Calu3 (cell line): ENCODE measurements at places on chromosomes 3 and 15. TPM values are rescaled to one million over a fixed set of nuclear protein-coding genes. Genes with fewer than 3 reads are reported as not detected.

The TMED3 gene
- 127 and 139 TPM in 2 replicates for total RNA-seq

The PLA2G4D gene
- not detected in 2 replicates for total RNA-seq

The SCAANT1 gene
- not detected in 2 replicates for total RNA-seq

The HIGD2B gene
- 0.34 TPM in 1 of 2 replicates, not detected in the other for total RNA-seq

The CPLX3 gene
- 0.21 and 0.29 TPM in 2 replicates for total RNA-seq

The TEX55 gene
- not detected in 2 replicates for total RNA-seq

The TNNC1 gene
- 25.5 and 26.5 TPM in 2 replicates for total RNA-seq

The KLHL40 gene
- total RNA-seq: not detected in 2 replicates

The MME gene
- 12.8 and 14.4 TPM in 2 replicates for total RNA-seq

The MNS1 gene
- 25.5 and 37.7 TPM in 2 replicates for total RNA-seq

The ARL14 gene
- total RNA-seq: 104 and 197 TPM in 2 replicates

The SERINC4 gene
- total RNA-seq: 0.33 TPM in 1 of 2 replicates, not detected in the other

The ATP10A gene
- total RNA-seq: 2.6 and 3.0 TPM in 2 replicates

The DUOX2 gene
- total RNA-seq: 0.21 and 1.2 TPM in 2 replicates

The RHCG gene
- 0.59 and 1.1 TPM in 2 replicates for total RNA-seq

- no peak for DNase-seq
Observed at GRCh38 chr15:66131200-66131599, 122.3 kb downstream of the MEGF11 start.

DNA sequence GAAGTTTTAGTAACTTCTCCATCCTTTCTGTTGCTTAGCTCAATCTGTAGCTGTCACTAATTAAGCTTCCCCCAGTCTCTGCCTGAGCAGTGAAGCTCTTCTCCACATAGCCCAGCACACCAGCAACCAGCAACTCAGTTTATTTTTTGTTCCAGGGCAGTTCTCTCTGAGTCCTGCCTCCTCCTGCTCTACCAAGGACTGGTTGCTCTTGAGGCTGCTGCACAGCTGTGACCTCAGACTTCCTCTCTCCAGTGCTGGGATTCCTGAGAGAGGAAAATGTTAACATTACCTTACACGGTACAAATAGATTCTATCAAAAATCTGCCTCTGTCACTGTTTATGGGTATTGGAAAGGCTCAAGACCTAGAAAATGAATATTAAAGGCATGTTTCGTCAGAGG lies 294.7 kb downstream of the OXSM start:
- no peak for DNase-seq

DNA sequence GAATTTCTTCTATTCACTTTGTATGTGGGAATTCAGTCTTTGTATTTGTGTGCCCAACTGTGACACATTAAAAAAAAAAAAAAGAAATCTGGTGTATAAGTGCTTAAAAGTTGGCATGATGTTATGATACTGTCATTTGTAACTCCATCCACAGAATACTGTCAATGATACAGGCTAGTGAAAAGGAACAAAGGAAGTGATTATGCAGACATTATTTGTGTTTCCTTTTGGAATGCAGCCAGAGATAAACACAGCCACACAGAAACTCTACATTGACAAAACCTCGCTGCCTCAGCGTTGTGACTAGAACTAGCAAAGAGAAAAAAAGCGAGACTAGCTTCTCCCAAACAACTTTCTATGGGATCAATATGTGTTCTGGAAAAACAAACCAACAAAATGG lies 519.2 kb upstream of the AGTR1 start:
- peak; percentile 45 for DNase-seq

GRCh38 chr3:51434746-51435327 lies 43.8 kb downstream of the RBM15B start:
- DNase-seq: peak; percentile 30

DNA sequence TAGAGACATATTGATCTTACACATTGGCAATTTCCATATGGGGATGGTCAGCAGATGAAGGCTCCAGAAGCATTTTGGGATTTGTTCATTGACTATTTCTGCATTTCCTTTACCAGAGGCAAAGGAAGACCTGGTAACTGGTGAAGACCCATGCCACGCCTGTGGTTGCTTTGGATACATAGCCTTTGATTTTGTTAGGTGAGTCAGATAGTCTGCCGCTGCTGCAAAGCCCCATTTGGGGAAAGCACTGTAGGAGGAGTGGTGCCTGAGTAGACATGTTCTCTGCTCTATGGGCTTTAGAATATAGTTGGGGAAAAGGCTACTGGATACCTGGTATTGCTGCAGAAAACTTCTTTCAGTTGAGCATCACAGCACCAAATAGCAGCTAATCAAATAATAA lies 56.8 kb downstream of the TFG start:
- DNase-seq: no peak

DNA sequence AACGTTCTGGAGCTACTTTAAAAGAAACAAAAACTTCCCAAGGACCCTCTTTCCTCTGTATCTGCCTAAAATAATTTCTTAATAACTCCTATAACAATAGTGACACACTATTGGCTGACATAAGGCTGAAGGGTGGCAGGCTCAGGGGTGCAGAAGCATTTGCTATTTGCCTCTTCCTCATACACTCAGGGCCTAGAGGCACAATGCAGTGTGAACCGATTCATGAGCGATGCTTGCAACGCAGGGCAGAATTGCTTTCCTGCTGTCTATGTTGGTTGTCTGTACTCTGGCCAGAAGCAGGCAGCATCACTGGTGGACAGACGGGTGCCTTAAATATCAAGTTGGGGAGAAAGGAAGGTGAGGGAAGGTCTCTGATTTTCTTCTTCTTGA lies 157.4 kb downstream of the AGBL1 start:
- no peak for DNase-seq

- no peak for DNase-seq
Observed at GRCh38 chr15:31457631-31458526, 131.2 kb downstream of the KLF13 start.

GRCh38 chr3:136899622-136900158 lies 37.7 kb downstream of the NCK1 start:
- no peak for DNase-seq

GRCh38 chr3:55942868-55943267 lies 455.8 kb upstream of the WNT5A start:
- DNase-seq: no peak

GRCh38 chr15:88225461-88225860 lies 31.1 kb downstream of the NTRK3 start:
- DNase-seq: no peak

GRCh38 chr3:165128544-165128943 lies 50.2 kb upstream of the SI start:
- DNase-seq: no peak

DNA sequence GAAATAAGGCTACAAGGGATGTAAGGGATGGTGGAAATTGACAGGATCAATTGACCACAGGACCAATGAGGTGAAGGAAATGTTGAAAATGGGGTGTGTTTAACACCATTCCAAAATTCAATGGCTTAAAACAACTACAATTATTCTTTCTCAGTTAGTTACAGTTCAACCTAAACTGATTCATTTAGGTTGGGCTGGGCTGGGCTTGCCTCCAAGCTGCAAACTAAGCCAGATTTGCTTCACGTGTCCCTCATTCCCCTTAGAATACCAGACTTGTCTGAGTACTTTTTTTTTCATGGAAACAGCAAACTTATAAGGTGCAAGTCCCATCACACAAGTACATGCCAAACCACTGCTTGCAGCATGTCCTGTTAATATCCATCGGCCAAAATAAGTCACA lies 280.1 kb downstream of the NEK10 start:
- DNase-seq: no peak

DNA sequence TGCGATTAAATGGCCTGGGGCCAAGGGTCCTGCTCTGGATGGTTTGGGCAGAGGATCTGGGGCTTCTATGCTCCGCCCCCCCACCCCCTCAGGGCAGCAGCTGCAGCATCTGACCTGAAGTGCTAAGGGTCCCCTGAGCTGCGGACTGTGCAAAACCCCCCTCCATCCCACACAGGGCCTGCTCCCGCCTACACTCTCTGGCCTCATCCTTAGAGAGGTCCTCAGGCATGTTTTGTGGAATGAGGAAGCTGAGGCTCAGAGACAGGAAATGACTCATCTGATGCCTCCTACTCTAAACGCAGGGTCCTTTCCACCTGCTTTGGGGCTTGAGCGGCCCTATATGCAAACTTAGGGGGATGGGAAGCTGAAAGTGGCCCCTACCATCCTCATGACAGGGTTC lies 59.5 kb upstream of the CTSH start:
- DNase-seq: peak; percentile 63

DNA sequence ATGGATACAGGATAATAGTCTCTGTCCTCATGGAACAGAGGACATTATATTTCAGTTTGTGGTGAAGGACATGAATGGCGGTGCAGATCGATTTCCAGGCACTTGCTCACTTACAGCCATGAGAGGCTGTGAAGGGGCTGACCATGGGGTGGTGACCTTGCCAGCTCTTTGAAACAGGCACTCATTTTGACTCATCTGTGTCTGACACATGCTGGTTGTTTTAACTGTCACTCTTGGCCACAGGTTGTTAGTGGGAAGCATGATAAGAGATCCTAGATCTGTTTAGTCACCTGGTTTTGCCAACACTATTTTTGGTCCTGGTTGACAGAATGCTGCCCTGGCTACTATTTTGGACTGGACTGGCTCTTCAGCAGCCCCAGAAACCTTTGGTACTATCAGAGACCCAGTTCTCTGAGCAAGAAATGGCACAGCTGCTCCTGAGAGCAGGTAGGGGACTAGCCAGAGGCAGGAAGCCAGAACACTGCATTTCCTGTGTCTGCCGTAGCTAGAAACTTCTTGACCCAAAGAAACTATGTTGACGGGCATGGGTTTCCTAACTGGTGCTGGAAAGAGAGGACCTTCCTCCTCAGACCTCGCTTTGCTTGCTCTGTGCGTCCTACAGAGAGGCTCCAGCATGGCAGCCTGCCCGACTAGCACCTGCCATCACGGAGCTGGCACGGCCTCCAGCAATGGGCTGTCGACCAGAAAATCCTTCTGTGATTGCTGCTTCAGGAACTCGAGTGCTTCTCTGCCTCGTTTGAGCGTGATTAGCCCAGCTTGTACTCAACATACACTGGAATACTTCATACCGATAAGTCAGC lies 6.3 kb downstream of the PXYLP1 start:
- DNase-seq: no peak

GRCh38 chr3:102374863-102375634 lies 59.8 kb upstream of the ZPLD1 start:
- DNase-seq: no peak

- peak; percentile 82 for DNase-seq
Observed at GRCh38 chr3:31704591-31705179, 172.0 kb downstream of the STT3B start.

DNA sequence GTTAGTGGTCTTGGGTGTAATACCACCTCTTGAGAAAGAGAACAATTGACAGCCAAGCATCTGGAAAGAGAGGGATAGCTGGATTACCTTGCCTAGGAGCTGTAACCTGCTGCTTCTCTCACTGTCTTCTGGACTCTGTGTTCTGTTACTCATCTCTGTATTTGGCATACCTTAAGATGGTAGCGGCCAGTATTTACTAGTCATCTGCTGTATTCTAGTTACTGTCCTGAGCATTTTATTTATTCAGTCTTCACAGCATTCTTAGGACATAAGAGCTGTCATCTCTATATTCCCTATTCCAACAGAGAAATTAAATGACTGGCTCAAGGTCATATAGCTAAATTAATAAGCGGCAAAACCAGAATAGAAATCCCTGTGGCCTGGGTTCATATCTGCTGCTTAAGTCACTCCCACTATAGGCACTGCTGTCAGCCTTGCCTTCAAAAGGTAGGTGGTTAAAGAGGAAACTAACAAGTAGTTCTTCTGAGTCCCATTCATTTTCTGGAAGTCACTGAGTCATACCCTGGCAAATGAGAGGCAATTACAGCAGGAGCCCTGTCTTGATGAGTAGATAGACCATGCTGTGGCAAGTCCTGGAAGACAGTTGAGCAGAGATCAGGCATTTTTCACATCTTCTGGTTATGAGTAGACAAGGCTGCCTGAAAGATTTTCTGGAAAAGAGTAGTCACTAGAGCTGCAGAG lies 68.2 kb downstream of the RAB7A start:
- no peak for DNase-seq

- DNase-seq: no peak
Observed at GRCh38 chr15:100772478-100772877, 107.2 kb upstream of the ALDH1A3 start.

GRCh38 chr3:128863560-128863959 lies 15.9 kb upstream of the ACAD9 start:
- DNase-seq: no peak

- peak; percentile 1 for DNase-seq
Observed at GRCh38 chr3:62318365-62318751, 55.0 kb downstream of the FEZF2 start.

DNA sequence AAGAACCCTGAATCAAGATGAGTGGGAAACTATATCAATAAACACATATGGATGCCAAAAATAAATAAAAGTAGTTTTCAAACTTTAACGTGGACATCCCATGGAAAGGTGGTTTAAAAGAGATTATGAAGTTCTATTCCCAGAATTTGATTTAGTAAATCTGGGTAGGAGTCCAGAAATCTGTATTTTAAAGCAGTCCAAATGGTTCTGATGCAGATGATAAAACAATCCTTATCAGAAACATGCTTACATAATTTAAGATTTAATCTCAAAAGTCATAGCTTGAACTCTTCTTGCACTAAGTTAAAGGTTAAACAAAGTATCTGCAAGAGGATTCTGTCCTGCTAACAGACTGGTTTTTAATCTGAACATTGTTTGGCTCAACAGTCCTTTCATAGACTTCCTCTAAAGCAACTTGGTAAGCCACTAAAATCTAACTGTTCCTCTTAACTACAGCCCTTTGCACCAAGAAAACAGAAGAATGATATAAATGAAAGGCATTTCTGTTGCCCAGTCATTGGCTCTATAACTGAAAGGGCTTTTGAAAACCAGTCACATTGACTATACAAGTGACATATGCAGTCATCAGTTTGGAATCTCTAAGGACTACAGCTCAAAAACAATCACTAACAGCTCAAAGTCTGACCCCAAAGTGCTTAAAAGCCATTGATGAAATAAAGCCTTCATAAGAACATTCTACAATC lies 23.4 kb upstream of the MAP4 start:
- no peak for DNase-seq

DNA sequence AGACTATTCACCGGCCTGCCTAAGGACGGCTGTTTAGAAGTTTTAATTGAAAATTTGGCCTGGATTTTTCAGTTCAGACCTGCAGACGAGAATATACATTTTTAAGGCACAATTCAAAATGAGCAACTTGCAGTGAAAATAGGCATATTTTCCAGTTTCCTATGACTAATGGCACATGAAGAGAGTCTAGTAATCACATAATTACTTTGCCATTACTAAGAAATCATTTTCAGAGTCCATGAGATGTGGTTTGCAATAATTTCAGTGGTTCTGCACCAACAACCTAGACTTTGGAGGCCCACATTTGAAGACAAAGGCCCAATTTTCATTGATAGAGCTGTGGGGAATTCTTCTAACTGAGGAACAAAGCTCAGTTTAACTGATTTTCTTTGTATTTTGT lies 205.3 kb downstream of the SOX2 start:
- no peak for DNase-seq

DNA sequence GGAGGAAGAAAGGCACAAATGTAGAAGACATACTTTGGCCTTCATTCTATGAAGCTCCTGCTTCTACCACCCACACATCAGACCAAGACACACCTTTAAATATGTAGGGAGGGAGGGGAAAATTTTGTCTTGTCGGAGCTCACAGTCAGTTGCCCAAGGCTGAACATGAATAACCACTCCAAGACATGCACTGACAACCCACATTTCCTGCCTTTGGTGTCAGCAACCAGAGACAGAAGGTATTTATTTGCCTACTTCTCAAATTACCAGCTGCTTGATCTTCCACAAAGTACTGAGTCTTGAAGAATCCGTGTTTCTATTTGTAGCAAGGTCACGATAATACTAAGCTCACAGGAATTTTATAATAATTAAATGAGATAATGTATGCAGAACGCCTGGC lies 169.7 kb downstream of the KCNMB2 start:
- no peak for DNase-seq

GRCh38 chr3:134677196-134677986 lies 26.6 kb upstream of the KY start:
- peak; percentile 37 for DNase-seq
